EL (cell line): ENCODE measurements at places on chromosomes 4 and X.

- peak; percentile 87 for DNase-seq
These were observed 41.6 kb upstream of the ACSL4 start for GRCh38 chrX:109774706-109775105.

DNA sequence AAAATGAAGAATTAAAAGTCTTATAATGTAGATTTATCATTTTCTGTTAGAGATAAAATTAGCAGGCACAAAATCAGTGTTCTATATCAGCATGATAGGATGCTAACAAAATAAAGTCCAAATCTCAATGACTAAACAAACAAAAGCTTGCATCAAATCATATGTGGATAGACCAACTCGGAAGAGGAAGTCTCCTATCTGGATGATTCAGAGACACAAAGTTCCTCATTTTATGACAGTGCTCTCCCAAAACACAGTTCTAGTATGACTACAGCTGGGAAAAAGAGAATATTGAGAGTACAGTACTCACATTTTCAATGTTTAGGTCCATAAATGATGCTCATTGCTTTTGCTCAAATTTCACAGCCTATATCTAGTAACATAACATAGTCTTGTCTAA is 376.1 kb upstream of the CTSO start:
- no peak for DNase-seq

DNA sequence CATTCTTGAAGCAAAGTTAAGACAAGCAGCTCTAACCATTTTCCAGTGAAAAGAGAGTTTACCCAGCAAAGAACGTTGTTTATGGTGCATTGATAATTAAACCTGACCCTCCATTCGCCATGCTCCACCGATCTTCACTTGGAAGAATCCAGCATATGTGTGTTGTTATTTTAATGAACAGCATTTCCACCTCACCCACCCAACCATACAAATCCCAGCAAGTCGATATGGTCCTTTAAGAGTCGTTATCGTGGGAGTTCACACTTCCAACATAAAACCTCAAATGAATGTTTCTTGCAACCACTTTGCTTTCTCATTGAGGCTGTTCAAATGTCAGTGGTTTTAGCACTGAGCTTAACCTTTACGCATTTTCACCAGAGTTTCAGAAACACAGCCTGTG is 147.4 kb upstream of the LDB2 start:
- DNase-seq: no peak

DNA sequence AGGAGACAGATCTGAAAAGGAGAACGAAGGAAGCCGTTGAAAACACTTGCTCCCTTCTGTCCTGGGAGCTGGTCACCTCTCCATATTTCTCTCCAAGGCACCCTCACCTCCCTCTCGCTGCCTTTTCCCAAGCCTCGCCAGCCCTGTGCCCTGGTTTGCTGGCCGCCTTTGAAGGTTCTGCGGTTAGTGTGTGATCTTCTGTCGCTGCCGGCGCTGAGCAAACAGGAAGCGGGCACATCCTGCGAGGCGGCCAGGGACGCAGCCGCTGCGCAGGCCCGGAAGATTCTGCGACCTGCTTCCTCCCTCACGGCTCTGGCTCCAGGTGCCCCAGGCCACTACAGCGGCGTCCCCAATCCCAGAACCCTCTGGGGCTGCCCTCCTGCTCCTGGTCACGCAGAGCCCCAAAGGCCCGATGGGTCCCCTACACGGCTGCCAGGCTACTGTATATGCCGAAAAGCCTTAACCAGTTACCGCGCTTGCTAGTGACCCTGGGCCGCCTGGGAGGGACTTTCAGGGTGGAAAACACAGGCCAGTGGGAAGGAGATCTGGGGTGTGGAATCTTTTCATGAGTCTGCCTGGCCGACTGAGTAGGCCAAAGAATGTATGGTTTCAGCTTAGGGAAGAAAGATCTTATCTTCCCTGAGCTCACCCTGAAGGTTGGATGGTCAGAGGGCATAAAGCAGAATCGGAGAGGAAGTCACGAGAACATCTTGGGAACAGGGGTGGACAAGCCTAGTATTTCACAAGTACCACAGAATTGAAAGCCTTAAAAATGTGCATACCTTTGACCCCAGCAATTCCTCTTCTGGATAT is 2.3 kb upstream of the SASH3 start:
- no peak for DNase-seq

- peak; percentile 58 for DNase-seq
These were observed 47.6 kb downstream of the HTT start for GRCh38 chr4:3122081-3122563.

GRCh38 chr4:185304944-185305690 is 90.6 kb downstream of the LRP2BP start:
- DNase-seq: peak; percentile 42

GRCh38 chr4:82774711-82775171 is 23.9 kb downstream of the SCD5 start:
- DNase-seq: peak; percentile 69

DNA sequence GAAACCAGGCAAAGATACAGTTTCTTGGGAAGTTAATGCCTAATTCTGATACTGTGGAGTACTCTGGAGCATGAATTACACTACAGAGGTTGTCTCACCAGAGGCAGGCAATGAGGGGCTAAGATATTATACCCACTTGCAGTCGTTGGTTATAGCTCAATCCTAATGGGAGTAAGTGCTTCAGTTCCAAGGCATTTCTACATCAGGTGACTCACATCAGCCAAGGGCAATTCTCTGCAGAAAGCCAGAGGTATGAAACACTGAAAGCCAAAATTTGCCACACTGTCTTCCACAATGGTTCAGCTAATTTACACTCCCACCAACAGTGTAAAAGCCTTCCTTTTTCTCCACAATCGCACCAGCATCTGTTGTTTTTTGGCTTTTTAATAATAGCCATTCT is 174.0 kb upstream of the IL15 start:
- peak; percentile 15 for DNase-seq

DNA sequence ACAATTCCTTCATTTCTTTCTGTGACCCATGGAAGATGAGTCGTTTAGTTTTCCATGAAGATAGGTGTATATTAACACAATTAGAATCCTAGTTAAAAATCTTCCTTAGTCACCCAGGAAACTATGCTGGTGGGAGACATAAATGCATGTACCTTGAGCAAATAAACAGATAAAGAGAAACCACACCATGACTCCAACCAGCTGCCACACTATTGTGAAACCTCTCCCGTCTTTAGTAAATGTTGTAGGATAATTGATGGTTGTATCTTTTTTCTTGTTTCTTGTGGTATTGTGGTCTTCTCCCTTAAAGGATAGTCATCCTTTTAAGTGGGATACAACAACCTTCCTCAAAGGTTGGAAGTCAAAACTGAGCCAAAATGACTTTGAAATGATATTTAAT is 103.8 kb upstream of the LEF1 start:
- DNase-seq: peak; percentile 14

- peak; percentile 67 for DNase-seq
These were observed 73.7 kb downstream of the GATB start for GRCh38 chr4:151687021-151687640.

GRCh38 chr4:6826781-6827508 is 44.4 kb downstream of the KIAA0232 start:
- no peak for DNase-seq

GRCh38 chr4:27894951-27895350 is 1034.3 kb downstream of the STIM2 start:
- peak; percentile 64 for DNase-seq

DNA sequence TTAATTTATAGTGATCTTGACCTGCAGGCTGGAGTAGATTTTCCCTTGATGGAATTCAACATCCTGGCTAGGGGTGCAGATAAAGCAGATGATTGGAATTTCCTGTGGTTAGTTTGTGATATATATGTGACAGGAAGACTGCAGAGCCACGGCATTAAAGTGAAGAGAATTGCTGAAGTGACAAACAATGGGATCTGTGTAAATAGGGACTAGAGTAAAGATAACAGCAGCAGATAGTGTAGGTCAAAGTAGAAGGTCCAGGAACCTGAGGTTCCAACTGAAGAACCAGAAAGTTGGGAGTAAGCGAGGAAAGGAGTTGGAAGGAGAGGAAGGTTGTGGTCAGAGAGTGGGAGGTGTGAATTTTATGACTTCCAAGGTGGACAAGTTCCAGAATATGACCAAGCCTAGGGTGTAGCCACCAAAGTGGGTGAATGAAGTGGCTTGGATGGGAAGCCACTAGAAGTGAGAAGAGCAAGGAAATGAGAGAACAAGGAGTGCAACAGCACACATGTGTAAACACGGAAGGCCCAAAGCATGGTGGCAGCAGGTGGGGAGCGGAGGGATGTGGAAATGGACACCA is 325.0 kb downstream of the RAB28 start:
- DNase-seq: peak; percentile 2

DNA sequence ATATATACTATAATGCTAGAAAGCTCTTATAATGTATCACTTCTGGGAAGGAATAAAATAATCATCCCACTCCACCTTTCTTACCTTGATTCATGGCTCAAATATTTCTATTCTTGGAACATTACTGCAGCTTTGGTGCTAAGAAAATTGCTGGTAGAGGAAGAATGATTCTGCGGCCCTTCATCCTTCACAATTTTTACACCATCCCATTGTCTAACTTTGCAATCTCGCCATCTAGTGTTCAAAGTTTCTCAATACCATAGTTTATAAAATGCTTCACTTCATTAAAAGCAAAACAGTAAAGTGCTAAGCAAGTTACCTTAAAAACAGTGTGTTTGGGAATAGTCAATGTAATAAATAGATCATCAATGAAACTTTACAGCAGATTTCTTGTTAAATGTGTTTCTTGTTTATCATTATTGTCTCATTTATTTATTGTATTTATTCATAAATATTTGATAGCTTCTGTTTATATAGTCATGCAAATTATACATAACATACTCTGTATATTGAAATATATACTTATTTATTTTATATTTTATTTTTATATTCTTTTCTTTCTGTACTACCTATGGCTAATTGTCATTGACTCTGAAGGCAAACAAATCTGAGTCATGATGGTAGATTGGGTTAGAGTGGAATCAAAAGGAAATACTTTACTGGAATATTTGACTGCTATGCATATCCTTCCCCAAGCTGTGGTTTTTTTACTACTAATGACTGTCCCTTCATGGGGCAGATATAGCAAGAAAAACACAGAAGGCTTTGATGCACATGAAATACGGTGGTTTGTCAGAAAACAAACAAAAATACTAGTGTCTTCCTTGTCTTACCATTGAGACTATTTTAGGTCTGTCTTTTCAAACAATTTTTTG is 390.7 kb downstream of the MAPK10 start:
- DNase-seq: peak; percentile 63

- DNase-seq: no peak
These were observed 22.9 kb downstream of the IL3RA start for GRCh38 chrX:1359477-1359873.

GRCh38 chr4:172619798-172620197 is 548.8 kb upstream of the GALNT7 start:
- DNase-seq: no peak

GRCh38 chrX:81308086-81308829 is 106.4 kb downstream of the SH3BGRL start:
- DNase-seq: no peak

GRCh38 chr4:147303873-147304229 is 177.0 kb upstream of the EDNRA start:
- DNase-seq: no peak

DNA sequence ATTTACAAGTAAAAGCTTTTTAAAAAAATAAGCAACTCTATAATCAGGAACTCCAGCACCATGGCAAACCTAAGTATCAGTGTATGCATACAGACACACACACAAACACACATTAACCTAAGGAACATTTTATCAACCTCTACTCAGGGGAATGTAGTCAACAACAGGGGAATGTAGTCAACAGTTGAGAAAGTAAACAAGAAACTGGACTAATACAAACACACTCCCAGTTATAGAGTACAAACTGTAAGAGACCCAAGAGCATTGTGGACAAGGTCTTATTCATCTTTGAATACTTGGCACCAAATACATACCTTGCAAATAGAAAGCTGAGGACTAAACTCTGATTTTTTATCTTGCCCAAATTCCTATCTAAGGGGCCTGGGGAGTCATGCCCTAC is 36.2 kb downstream of the PAPSS1 start:
- DNase-seq: no peak

GRCh38 chr4:189988877-189989431 is 38.1 kb downstream of the FRG2 start:
- DNase-seq: no peak

GRCh38 chr4:122082661-122083060 is 69.5 kb upstream of the BLTP1 start:
- DNase-seq: no peak

- no peak for DNase-seq
These were observed 30.4 kb upstream of the CLTRN start for GRCh38 chrX:15694941-15695451.

- DNase-seq: no peak
These were observed 30.5 kb upstream of the TEX13C start for GRCh38 chrX:125289209-125289608.

GRCh38 chrX:3940000-3940610 is 226.7 kb upstream of the PRKX start:
- DNase-seq: peak; percentile 3
